Left ventricle myocardium inferior (tissue), 1 donor: ENCODE measurements at places on chromosomes 3 and 15. TPM values are rescaled to one million over a fixed set of nuclear protein-coding genes. Genes with fewer than 3 reads are reported as not detected.

Gene WDR93
- total RNA-seq: not detected

Gene FRMD4B
- 16.1 TPM for total RNA-seq

Gene AGTR1
- total RNA-seq: 1.2 TPM

Gene IGSF11
- total RNA-seq: 2.1 TPM

Gene ALDH1A2
- 14.0 TPM for total RNA-seq

Gene NUDT16
- total RNA-seq: 35.3 TPM

Gene SH3BP5
- total RNA-seq: 8.8 TPM

DNA sequence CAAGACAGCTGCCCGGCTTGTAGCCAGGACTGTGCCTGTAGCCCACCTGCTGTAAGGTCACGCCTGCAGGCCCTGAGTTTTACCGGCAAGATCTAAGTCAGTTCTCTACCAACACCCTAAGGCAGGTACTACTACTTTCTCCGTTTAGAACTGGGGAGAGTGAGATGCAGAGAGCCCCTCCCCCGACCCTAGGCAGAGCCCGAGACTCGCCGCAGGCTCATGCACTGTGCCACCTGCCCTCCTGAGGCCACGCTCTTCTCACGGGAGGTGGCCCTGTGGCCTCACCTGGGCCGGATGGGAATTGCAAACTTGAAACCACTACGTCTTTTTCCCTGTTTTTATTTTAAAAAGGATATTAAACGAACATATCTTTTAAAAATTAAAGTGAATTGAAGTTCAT is 36.9 kb upstream of the PCSK6 start:
- no peak for DNase-seq

DNA sequence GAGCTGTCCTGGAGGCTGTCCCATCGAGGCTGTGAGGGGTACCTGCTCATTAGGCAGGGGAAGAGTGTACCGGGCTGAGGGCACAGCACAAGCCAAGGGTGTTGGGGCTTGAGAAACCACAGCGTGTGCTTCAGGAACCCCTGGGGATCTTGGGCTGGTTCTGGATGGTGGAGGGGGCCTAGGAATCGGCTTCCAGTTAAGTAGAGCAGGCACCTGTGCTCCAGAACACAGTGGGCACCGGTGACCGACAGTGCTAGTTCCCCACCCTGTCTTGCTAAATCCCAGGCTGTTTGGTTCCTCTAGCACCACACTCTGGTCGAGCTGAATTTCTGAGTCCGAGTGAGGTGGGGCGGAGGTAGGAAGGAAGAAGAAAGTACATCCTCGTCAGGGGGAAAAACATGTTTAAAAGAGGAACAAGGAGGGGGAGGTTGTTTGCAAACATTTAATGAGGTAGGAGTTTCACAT is 29.1 kb downstream of the SLC6A6 start:
- no peak for DNase-seq

GRCh38 chr15:79896634-79897379 is at the start of gene MTHFS:
MTHFS (minus strand) TSS chr15:79897014; CDS start chr15:79896988, 26 bp downstream.
- DNase-seq: peak; percentile 81
